RWPE2 (cell line): ENCODE measurements at places on chromosomes 1 and 21.

- DNase-seq, result no peak
These were observed 84.1 kb upstream of the SELENON start for GRCh38 chr1:25715888-25716287.

DNA sequence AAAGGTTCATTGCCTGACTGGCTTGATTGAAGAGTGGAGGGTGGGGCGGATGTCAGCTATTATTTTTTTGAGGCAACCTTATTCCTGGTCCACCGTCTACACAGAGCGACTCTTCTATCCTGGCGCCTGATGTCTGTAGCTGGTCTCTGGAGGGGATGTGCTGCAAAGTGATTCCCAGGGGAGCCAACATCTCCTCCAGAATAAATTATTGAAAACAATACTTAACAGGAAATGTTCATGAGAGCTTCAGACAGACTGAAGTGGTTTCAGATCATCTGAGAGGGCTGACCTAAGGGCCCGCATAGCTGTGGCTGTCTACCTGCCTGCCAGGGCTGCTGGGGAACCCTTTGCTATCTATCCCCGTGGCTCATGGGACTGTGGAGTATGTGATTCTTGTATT is 66.7 kb downstream of the TEX35 start:
- DNase-seq, result no peak

DNA sequence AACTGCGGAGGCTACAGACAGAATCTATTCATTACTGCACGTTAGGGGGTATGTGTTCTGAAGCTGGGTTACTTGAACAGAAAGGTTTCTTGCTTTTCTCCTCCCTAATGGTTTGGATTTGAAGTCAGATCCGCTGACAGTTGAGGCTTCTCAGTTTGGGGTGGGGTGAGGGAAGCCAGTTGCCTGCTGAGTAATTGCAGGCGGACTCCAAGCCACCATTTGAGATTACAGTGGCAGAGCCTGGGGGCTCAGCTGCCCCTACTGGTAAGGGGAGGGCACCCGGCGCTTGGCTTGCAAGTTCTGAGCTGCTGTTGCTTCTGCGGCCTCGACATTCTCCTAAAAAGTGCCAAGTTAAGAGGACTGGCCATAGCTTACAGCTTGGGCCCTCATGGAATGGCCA is 2.0 kb downstream of the GRHL3 start:
- DNase-seq, result no peak

DNA sequence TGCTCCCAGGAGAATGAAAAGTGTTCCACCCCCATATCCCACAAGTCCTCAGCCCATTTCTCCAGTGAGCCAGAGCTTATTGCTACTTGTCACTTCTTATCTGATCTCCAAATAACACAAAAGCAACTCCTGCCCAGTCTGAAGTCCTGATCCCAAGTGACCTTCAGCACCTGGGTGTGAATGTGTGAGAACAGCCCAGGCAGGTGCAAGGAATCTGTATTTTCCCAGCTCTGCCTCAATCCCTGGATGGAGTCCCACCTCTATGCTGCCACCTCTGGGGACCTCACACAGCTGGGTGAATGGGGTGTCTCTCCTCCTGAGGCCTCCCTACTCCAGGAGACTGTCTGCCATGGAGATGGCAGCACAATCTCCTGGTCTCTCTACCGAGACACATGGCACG is 402.4 kb upstream of the PROX1 start:
- no peak for DNase-seq

GRCh38 chr1:78586572-78586971 is 33.7 kb upstream of the IFI44L start:
- no peak for DNase-seq

DNA sequence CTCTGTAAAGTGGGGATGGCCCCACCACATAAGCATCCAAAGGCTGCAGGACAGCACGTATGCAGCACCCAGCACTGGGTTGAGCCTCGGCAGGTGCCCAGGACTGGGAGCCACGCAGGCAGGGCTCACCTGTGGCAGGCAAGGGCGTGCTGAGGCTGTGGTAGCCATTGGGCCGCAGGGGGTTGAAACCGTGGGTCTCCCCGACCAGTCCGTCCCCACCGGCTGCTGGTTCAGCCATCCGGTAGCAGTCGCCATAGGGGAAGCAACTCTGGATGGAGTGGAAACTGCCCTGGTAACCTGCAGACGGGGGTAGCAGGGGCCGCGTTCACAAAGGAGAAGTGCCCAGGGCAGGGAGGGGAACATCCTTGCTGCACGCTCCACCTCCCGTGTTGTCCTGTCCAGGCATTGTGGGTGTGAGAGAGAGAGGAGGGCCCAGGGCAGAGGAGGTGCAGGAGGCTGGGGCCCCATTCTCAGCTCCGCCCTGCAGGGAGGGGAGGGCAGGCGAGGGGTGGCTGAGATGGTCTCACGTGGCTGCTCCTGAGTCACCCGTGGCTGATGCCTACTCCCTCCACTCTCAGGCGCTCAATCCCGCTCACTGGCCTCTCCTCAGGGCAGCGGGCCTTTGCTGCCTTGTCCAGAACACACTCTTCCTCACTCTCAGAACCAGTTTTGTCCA is 49.9 kb downstream of the DMRTB1 start:
- no peak for DNase-seq

DNA sequence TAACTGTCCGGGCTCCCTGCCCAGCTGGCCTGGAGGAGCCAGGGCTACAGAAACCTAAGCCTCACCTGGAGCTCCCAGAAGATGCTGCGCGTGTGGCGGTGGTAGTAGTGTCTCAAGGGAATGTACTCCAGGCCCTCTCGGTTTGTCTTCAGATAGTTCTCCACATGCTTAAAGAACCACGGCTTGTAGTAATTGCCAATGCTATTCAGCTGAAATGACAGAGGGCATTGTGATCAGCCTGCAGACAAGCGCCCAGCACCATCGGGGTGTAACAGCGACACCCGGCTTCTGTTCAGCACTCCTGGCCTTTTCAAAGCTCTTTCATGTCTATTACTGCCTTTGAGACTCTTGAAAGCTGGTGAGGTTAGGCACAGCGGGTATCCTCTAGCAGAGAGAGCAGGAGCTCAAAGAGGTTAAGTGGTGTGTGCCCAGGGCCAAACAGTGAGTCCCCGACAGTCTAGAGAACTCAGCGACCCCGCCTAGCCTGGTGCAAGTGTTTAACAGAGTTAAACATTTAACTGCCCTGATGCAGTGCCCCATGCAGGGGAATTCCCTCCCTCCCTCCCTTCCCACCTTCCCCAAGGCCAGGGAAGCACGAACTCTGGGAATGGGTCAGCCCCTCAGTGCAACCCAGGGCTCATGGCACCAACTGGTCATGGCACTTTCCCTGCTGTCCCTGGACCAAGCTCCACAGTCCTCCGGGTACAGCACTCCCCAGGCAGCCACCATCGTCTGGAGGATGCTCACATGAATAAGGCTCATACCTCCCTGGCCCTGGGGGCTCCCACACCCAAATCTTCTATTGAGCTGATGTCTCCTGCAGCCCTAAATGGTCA is 21.5 kb downstream of the DHCR24 start:
- no peak for DNase-seq

DNA sequence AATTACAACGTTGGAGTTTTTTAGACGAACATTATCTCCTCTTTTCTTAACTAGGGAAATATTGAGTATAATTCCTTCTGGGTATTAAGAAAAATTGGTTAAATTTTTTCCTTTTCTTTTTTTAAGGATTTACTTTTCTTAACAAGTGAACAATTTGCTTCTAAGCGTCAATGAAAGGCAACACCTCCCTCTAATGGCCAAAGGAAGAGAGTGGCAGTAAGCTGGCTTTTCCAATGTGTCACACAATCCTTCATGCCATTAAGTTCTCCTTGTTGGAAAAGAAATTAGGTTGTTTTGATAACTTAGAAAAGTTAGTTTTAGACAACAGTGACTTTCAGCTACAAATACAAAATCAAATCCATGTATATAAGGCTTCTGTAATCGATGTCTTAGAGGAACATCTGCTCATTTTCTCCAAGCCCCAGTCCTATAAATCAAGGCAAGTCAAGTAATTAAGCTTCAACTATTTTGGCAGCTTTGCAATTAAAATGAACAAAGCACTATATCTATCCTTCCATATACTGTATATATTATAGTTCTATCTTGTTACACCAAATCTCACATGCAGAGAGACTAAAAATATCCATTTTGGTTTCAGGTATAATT is 62.8 kb downstream of the EDEM3 start:
- DNase-seq, result no peak

GRCh38 chr1:244361764-244362473 is 89.8 kb downstream of the ADSS2 start:
- DNase-seq, result no peak

GRCh38 chr21:41800425-41801320 is 33.8 kb upstream of the RIPK4 start:
- no peak for DNase-seq

DNA sequence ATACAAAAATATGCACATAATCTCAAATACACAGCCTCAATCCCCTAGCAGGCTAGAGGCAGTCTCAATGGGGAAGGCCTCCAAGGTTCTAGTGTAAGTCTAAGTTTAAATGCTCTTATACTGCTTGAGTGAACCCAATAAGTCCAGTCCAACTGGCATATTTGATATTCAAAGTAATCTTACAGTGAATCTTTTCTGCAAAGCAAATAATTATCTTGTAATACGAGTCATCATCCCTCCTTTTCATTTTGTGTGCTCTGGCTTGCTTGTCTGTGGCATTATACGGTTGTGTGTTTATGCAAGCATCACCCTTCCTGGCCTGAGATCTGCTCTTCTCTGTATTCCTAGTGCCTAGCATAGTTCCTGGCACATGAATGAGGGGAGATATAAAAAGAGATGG is 166.9 kb upstream of the HMGB4 start:
- DNase-seq, result no peak

- DNase-seq, result no peak
These were observed 363.0 kb downstream of the SETD4 start for GRCh38 chr21:35697321-35697808.

GRCh38 chr1:44328671-44329416 is 26.2 kb downstream of the ERI3 start:
- DNase-seq, result no peak

GRCh38 chr1:109537450-109538178 is 2.1 kb upstream of the GPR61 start:
- DNase-seq, result no peak
